ENCODE measurements at places on chromosomes 5 and 9.
A peak's percentile ranks its signal among the peaks of the same experiment; 100 is the strongest.

GRCh38 chr9:77833561-77834429, 185.7 kb upstream of the GNA14 start:
- DNase-seq: no peak

GRCh38 chr5:3058942-3059341, 307.5 kb upstream of the IRX2 start:
- no peak for DNase-seq

DNA sequence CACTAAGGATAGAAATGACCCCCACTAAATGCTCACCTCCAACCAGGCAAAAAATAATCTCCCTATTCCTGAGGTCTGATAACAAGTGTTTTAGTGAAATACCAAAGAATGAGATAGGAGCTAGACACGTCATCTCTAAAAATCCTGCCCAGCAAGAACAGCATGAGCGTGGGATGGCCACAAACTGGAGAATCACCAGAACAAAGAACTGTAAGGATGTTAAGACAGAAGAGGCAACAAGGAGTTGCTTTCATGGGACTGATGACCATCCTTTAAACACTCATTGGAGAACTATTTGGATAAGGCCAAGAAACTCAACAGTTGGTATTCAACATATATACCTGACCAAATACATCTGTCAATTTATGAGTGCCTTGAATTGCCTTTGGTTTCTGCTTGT, 113.7 kb downstream of the RASEF start:
- peak; percentile 70 for DNase-seq

DNA sequence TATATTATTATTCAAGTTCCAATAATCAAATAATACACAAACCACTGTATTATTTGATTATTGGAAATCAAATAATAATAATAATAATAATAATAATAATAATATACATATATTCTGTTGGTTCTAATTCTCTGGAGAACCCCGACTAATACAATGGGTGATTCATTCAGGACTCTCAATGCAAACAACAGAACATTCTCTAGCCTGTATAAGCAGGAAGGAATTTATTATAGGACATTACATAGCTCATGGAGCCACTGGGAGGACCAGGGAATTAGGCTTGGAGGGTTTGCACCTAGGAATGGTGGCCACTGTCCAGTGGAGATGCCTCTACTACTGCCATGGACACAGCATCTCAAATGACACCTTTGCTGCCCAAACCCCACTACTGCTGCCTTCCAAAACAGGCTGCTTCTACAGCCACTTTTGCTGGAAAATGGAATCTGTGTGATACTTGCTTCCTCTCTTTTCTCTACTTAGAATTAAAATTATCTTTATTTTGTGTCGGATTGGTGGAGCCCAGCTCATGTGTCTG, 25.9 kb downstream of the PTGS1 start:
- no peak for DNase-seq

GRCh38 chr9:71901695-71902597, 9.0 kb downstream of the ABHD17B start:
- DNase-seq: no peak

DNA sequence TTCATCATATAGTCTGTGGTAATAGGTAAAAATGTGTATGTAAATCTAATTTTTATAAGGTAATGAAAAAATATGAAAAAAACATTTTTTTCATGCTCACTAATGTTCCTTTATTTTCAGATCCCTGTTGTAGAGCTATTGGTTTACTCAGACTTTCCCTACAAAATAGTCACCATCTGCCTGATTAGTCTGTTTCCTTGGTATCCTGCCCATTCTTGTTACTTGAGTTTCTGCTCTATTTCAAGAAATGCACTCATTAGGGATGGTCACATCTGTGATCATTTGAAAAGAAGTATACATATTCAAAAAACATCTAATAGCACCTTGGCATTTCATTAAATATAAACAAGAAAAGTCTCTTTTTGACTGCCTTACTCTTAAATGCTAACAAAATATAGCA, 21.6 kb upstream of the RASA1 start:
- no peak for DNase-seq
